AG10803 (cell line): ENCODE measurements at places on chromosomes 3 and 15.
A peak's percentile ranks its signal among the peaks of the same experiment; 100 is the strongest.

- DNase-seq: no peak
Observed at GRCh38 chr15:39265261-39265660, 315.6 kb upstream of the THBS1 start.

DNA sequence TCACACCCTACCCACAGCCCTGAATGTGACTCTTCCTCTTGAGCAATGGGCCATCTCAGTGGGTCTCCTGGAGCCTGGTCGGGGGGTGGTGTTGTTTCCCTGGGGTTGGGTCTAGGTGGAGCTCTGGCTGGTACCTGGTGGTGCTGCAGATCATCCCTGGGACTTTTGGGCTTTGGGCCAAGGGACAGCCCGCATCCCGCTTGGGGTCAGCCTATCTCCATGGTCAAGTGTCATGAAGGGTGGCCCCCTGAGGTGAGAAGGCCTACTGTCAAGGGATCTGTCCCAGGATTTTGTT lies 202.0 kb downstream of the UBE3A start:
- no peak for DNase-seq

- peak; percentile 55 for DNase-seq
Observed at GRCh38 chr3:134600685-134601463, 49.9 kb downstream of the KY start.

- peak; percentile 75 for DNase-seq
Observed at GRCh38 chr3:124859025-124859424, 28.1 kb downstream of the ITGB5 start.

DNA sequence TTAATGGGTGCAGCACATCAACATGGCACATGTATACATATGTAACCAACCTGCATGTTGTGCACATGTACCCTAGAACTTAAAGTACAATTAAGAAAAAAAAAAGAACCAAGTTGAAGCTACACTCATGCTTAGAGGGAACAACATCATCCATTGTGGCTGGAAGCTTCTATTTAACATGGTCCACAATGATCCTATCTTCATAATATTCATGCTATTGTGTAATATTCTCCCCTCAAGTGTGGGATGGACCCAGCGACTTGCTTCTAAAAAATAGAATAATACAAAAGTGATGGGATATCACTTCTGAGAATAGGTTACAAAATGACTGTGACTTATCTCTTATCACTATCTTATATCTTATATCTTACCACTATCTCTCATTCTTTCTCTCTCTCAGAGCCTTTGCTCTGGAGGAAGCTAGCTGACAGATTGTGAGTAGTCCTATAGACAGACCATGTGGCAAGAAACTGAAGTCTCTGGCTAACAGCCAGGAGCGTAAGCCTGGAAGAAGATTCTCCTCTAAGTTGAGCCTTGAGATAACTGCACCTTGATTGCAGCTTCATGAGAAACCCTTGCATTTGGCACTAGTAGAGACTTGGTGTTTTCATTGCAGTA lies 198.5 kb upstream of the MRPL3 start:
- DNase-seq: no peak

DNA sequence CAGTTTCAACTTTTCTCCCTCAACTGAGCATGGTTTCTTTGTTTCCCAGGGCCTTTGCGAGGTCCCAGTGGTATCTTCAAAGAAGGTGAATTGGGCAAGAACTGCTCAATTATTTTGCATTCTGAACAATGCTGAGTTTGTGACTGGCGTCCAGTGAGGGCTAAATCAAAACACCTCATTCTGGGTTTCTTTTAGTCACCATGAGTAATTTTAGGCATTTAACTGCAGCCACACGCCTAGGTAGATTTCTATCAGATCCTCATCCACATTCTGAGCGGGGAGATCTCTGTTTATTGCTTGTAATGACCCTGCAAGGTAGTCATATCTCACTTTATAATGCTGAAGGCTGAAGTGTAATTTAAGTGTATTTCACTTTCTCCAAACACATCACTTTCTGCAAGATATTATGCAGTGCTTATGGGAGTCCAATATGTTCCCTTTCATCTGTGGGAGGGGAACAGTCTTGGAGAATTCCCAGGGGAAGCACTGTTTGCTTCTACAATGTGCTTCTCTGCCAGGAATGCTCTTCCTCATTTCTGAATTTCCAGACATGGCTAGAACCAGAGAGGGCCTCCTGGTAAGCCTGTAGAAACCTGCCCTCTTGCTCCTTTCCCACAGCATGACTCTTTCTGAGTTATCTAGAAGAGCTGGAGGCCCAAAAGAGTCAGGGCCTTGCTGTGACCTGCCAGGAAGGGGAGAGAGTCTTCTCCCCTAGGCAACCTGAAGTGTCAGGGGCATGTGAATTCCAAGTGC lies 91.7 kb downstream of the FRMD4B start:
- DNase-seq: peak; percentile 58

- DNase-seq: peak; percentile 25
Observed at GRCh38 chr15:55241891-55242290, 45.1 kb upstream of the RSL24D1 start.

- DNase-seq: no peak
Observed at GRCh38 chr3:121895121-121895520, 920 bp downstream of the SLC15A2 start.

GRCh38 chr3:116064646-116065045 lies 380.6 kb downstream of the LSAMP start:
- DNase-seq: no peak

DNA sequence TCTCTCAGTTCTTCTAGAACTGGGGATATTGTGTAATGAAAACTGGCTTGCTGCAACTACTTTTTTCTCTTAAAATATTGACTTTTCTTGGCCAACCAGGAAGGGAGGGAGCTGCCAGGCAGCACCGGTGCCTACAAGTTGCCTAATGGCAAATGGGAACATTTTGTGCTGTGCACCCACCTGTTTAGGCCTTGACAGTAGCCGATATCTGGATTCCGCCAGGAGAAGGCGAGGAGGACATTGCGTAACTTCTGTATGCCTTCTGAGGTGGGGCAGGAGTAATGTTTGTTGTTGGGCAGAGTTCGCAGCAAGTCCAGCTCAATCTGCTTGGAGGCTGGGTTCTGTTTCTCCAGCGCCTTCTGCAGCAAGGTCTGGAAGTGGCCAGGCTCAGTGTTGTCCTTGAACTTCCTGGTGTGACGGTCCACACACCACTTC lies 64.9 kb downstream of the TBC1D2B start:
- no peak for DNase-seq

- DNase-seq: no peak
Observed at GRCh38 chr3:116166121-116166520, 279.2 kb downstream of the LSAMP start.

- DNase-seq: peak; percentile 13
Observed at GRCh38 chr3:19891740-19892139, 42.3 kb downstream of the EFHB start.

DNA sequence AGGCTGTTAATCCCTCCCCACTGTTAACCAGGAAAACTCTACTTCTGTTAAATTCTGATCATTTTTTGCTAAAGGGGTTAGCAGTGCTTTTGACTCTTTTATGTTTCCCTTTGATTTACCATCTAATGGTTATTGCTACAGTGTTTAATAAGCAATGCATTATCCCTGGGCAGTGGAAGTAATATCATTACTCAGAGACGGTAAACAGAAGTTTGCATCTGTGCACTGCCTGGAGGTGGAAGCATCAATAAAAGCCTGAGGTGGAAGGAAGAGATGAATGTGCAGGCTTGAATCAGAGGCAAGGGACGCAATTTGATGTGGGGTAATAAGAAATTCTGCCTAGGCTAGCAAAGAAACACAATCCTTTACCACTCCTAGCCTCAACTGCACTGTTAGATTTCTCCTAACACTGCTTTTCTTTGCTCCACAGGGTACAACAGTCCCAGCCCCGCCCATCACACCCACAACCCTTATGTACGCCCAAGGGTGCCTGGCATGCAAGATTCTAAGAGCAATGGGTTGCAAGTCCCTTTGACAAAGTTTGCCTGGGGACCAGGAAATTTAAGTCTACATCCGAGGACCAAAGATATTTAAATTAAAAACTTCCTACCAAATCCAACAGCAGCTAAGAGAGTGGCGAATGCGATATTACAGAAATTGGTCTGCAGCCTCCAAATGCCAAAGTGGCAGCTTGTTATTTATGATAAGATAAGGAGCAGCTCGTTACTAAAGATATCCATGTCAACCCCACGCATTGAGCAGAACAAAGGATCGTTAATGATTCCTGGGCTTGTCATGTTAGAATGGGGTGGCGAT lies 261.4 kb downstream of the FHIT start:
- DNase-seq: no peak

- no peak for DNase-seq
Observed at GRCh38 chr15:98673133-98673532, 24.8 kb downstream of the IGF1R start.

DNA sequence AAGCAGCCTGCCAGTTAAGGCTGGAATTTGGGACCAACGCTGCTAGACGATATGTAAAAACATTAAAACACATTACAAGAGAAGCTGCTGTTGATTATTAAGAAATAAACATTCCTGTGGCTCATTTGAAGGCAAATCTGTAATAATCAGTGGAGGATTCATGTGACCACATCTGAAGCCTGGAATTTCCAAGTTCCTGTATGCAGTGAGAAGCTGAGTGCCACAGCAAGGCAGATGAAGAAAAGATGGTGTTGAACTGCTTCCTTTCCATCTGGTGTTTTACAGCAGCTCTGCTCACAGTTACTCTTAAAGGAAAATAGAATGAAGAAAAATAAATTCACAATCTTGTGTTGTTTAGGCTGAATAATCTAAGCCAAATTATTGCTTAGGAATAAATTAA lies 139.3 kb upstream of the ROBO2 start:
- DNase-seq: no peak

DNA sequence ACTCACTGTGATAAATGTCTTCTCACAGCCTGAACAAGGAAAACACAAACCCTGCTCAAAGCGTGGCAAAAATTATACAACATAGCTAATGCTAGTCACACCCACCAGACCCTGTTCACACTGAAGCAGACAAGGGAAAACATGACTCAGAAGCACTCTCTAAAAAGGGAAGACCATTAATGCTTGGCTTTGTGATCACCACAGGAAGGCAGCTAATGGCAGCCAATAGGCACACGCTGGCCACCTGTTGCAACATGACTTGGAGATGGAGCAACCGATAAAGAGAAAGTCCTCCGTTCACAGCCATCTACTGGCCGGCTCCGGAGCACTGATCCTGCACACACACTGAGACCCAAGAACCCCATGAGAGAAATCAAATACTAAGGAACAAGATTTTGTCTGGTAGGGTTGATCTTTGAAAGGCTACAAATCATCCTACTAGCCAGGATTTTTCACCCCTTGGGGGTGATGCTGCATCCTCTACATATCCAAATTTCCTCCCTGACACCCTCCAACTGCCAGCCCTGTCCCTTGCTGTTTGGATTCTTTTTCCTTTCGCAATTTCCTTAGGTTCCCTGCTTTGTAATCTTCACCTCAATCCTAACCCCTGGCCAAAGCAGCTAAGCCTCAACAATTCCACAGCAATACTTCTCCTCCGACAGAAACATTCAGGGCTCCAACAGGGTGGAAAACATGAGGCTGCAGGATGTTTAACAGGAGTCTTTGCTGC lies 3.2 kb downstream of the ZXDC start:
- DNase-seq: peak; percentile 96

DNA sequence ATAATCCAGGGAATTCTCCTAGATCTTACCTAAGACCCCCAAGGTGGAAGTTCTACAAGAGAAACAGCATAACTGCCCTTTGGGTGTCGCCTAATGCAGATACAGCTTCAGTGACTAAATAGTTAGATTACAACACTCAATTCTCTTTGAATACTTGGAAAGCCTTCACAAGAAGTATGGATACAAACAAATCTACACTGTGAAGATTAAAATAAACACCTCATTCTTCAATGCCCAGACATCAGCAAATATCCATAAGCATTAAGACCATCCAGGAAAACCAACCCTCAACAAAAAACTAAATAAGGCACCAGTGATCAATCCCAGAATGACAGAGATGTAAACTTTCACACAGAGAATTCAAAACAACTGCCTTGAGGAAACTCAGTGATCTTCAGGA lies 963.2 kb downstream of the PLOD2 start:
- no peak for DNase-seq

DNA sequence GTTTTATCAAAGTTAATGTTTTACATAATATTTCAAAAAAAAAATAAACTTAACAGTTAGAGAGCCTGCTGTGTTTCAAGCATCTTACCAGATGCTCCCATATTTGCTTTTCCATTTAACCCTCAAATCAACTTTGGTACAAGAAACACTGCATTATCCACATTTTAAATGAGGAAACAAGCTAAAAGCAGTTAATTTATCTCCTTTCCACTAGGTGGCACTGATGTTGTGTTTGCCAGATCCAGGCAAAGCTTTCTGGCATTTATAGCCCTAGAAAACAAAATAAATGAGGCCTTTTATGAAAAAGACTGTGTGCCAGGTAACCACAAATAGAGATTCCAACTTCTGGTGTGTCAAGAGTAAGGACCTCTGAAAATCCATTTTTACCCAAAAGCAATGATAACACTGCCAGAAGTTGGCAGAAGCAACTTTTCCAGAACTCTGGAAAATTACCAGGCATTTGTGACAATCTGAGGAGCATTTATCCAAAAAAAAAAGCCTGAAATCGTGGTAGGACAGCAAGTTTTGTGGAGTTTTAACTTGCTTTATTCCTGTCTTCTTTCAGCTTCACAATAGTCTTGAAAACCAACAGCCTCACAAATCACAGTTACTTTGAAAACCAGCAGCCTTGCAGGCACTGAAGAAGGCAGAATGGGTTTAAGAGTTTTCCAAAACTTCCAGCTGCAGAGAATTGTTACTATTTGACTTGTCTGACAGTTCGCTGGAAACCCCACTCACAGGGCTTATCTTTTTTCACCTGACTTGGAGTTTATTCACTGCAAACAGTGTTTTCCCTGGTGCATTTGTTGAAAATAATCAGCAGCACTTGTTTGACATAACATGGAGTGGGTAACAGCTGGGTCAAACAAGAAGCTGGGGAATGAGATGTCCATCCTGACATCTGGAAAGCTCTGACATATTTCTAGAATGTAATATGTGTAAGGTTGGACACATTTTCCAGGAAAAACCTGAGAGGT lies 9.2 kb downstream of the FAM162A start:
- DNase-seq: peak; percentile 71

DNA sequence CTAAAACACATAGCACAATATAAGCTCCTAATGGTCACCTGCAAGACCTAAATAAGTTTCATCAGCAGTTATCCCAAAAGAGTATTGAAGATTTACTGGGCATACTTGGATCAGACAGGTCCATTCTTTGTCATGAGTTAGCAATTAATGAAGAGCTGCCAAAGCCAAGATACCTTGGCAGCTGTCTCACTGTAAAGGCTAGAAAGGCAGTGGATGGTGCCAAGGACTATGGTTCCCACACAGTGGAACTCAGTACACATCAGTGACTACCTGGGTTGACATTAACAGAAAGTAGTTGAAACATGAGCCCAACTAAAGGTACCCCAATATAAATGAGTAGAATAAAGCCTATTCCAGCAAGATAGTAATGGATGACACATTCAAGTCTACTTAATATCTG lies 41.1 kb upstream of the TMCO5A start:
- peak; percentile 26 for DNase-seq
